ENCODE measurements at places on chromosomes 1 and 21.

DNA sequence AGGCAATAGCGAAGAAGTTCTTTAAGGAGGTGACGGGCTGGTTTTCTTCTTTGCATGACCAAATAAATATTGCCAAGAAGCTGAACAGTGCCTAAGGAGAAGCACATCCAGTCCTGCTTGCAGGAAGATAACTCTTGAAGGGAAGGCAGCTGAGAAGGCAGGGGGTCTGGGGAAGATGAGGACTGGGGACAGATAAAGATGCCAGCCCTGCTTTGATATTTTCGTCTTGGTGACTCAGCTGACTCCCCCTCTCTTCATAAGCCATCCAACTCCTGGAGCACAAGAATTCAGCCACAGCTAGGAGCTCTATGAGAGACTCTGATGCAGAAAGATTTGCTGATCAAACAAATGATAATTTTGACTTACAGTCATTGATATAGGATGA is 3.4 kb downstream of the CFAP45 start:
- no peak for DNase-seq

DNA sequence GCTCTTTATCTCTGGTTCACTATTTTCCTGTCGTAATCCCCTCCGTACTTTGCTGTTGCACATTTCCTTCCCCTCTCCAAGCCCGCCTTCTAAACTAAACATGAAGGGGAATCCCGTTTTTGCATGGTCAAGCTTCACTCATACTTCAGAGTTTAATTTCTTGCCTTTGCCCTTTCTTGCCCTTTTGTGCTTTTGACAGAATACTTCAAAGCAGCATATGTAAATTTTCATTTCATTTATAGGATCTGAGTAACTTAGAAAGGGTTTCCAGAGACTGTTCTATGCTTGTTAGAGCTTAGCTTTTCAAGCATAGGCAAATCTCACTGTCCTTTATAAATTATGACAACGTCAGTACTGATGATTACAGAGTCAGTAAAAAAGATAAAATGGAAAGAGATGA is 27.7 kb downstream of the SPATA45 start:
- no peak for DNase-seq

GRCh38 chr21:35333831-35334618 is 284.9 kb upstream of the RUNX1 start:
- no peak for DNase-seq

DNA sequence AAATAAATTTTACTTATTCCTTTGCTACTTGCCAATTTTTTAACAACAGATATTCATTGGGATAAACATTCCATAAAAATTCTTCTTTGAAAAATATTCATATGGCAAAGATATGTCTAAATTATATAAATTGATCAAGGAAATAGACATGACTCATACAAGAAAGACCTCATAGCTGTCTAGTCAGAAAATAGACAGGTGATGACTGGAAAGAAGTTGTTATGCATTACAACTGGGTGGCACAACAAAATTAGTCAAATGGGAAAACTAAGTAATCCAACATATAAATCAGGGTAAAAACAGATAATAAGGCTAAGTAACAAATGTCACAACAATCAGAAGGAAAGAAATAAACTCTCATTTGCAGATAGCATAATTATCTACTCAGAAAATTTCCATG is 92.0 kb downstream of the USH2A start:
- DNase-seq, result no peak

DNA sequence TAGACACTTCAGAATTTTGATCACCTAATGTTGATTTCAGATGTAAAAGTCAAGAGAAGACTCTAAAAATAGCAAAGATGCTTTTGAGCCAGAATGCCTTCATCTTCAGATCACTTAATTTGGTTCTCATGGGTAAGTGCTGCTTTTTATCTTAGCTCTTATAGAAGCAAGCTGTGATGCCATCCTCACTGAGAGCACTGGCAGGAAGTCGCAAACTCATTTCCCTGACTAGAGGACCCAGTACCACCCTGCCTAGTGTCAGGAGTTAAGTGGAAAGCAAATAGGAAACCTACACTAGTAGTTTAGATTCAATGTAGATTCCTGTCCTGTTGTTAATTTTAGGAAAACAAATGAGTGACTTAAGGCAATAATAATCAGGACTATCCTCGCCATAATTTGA is 12.1 kb downstream of the IFNAR2 start:
- no peak for DNase-seq

GRCh38 chr1:198523182-198523950 is 17.1 kb downstream of the ATP6V1G3 start:
- DNase-seq, result no peak

GRCh38 chr1:60033066-60033465 is 40.5 kb downstream of the C1orf87 start:
- DNase-seq, result no peak

DNA sequence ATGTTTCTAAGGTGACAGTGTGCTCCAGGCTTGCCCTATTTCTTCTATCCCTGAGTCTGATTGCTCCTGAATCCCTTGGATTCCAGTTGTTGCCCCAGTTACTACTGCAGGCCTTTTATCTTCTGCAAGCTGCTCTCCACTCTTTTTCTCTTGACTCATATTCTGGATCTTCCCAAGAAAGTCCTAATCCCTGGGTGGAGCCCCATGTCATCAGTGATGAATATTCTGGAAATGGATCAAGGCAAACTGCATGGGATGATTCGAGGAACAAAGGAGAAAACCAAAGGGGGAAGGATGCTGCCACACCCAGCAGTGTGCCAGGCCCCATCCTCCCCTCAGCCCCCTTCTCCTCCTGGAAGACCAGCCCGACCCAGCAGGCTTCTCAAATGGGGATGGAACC is 63.3 kb upstream of the ATP2B4 start:
- DNase-seq, result peak; percentile 72

GRCh38 chr1:1314237-1314586 is 5.8 kb downstream of the PUSL1 start:
- no peak for DNase-seq

- DNase-seq, result peak; percentile 18
These were observed 943 bp downstream of the SEMA6C start for GRCh38 chr1:151145304-151146071.

GRCh38 chr1:234940841-234941240 is 187.8 kb downstream of the TOMM20 start:
- no peak for DNase-seq

- no peak for DNase-seq
These were observed 3.5 kb downstream of the MTMR11 start for GRCh38 chr1:149933208-149933607.

DNA sequence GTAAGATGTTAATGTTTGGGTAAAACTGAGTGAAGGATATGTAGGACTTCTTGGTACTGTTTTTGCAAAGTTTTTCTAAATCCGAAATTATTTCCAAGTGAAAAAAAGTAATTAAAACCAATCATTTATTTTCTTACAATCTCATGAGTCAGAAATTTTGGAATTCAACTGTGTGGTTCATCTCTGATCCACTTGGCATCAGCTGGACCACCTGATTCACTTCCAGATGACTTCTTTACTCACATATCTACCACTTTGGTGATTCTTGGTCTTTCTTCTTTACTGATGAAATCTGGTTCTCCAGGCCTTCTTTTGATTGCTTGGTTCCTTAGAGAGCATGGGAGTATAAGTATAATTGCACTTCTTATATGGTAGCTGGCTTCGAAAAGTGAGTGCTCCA is 254.9 kb upstream of the CACYBP start:
- no peak for DNase-seq

- DNase-seq, result no peak
These were observed 6.8 kb downstream of the SRARP start for GRCh38 chr1:16010837-16011236.

GRCh38 chr1:32392325-32392724 is 1.9 kb downstream of the BSDC1 start:
- no peak for DNase-seq

DNA sequence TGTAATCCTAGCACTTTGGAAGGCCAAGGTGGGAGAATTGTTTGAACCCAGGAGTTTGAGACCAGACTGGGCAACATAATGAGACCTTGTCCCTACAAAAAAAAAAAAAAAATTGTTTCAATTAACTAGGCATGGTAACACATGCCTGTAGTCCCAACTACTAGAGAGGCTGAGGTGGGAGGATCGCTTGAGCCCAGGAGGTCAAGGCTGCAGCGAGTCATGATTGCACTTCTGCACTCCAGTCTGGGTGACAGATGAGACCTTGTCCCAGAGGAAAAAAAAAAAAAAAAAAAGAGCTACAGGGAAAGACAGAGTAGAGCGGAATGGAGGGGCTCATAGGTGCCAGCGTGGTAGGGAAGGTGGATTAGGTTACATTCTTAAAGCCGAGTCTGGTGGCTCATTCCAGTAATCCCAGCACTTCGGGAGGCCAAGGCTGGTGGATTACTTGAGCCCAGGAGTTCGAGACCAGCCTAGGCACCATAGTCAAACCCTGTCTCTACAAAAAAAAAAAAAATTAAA is 21.0 kb upstream of the PADI6 start:
- DNase-seq, result no peak

- DNase-seq, result no peak
These were observed 14.0 kb downstream of the SEMA6C start for GRCh38 chr1:151132335-151133017.

Measured in fibroblast of skin of scalp (primary cell).